Cortex of kidney (tissue), 1 donor: ENCODE measurements at places on chromosomes 7 and 10.

DNA sequence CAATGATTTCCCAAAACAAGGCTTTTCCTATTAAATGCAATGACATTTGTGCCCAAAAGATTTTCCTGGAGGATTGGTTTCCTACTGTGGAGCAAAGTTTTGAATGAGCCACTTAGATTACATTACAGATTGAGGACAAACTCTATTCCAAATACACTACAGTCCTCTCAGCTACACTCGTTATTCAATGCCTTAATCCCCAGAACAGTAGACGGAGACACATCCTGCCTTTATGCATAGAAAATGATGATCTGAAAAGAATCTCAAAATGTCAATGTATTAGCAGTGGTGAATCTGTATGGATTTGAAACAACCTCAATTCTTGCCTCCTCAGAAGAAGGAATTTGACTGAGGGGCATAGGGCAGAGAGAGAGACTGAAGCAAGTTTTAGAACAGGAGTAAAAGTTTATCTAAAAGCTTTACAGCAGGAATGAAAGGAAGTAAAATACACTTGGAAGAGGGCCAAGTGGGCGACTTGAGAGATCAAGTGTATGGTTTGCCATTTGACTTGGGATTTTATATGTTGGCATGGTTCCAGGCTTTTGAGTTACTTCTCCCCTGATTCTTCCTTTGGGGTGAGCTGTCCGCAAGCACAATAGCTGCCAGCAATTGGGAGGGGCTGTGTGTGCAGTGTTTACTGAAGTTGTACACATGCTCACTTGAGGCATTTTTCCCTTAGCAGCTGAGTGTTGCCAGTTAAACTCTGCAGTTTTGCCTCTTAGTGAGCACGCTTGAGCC, 891.9 kb upstream of the MBL2 start:
- no peak for DNase-seq

GRCh38 chr7:76377186-76377918, 18.6 kb upstream of the YWHAG start:
- no peak for DNase-seq

DNA sequence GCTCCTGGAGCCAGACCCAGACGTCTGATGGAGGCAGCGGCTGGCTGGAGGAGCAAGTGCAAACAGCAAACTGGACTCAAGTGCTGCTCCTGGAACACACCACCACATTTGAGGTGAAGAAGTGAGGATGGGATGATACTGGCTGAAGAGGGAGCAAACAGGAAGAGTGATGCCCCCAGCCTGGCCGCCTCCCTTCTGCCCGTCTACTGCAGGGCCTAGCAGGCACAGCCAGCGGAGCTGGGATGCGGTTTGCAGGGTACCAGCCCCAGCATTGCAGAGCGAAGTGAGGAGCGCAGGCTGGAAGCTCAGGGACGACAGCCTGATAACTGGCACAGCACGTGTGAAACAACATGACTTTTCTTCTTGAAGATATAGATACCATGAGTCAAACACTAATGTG, 111.8 kb upstream of the ZNF32 start:
- no peak for DNase-seq

DNA sequence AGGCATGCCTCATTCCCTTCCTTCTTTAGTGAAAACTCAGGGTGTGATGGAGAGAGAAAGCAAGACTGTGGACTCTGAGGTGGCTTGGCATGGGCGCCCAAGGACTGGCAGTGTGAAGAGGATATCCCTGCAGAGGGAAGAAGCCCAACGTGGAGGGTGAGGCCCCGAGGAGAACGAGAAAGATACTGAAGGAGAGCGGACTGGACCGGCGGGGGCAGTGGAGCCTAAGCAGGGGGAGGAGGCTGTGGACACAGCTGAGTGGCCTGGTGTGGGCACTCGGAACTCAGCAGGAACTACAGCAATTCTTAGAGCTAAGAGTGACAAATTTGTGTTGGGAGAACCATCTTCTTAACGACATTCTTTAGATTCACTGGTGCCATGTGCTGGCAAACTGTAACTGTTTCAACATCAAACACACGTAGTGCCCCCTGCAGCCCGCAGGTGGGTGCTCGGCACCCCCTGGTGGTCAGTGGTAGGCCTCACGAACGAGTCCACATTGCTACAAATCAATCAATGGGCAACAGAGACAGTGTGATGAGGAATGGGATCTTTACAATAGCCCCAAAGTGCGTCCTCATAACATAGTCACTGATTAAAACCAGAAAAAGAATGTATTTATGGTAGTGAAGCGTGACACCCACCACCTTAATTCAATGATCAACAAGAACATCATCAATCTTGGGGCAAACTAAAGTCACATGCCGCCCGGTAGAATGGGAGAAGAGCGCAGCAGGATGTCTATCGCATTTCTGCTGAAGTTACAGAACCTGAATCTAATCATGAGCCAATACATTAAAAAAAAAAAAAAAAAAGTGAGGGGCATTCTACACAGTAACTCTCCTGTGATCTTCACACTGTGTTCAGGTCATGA, 2.0 kb upstream of the SFTPA1 start:
- DNase-seq: no peak

GRCh38 chr7:25240340-25240739, 12.1 kb upstream of the NPVF start:
- no peak for DNase-seq

DNA sequence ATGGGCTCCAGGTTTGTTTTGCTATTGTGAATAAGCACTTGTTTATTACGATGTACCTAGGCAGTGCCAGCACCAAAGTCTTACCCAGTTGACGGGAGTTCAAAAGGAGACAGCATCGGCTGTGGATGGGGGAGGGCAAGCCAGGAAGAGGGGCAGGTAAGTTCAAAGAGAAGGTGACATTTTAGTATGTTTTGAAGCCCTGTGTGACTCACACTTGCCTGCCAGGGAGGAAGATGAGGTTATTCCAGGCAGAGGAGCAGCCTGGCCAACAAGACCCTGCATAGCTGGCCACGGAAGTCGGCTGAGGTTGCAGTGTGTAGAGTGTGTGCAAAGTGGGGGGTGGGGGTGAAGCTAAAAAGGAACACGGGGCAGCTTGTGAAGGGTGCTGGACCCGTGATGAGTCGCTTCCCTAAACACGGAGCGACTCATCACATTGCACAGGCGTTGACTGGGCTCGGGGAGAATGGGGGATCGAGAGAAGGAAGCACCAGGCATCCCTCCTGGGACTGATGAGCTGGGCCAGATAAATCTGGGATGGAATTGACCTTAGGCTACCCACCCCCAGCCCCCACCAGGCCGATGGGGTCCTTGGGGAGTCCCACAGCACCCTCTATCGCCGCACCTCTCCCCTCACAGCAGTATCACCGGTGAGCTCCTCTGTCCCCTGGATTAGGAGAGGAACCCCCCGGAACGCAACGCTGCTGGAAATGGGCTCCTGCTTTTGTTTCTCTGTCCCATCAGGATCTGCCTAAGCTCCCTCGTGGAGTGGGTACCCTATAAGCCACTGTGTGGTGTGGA, 97.9 kb upstream of the IKZF1 start:
- no peak for DNase-seq

DNA sequence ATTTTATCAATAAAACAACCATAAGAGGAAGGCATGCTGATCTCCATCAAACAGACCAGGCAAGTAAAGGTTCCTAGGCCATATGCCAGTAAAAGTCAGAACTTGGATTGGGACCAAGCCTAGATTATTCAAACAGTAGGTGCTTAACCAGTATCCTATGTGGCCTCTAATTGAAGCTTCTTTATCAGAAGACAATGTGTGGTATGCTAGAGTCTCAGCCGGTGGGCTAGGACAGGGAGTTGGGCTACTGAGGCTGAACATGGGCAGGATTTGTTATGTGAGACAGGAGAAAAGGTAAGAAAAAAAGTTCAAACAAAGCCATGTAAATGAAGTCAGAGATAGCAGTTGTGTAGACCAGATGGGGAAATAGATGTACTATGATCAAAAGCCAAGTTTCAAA, 413.7 kb upstream of the GHITM start:
- DNase-seq: no peak

DNA sequence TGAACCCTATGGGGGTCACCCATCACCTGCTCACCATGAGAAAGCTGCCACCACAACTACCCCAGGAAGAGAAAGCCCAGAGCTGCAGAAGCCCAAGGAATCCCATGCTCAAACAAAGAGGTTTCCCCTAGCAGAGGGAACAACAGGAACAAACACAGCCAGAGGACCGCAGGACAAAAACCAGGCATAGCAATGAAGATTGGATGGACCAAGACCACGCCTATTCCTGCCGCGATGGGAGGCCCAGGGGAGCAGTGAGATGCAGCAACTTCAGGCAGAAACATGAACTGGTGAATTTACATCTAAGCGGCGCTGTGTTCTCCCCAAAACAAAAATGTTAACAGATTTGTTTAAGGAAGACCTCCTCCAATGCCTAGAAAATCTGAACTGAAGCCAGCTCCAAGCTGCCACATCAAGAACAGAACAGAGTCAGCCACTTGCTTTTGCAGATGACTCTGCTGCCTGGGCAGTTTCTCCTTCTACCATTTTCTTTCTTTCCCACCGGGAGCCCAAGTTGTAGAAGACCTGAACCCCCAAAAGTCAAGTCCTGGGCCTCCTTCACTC, 134.2 kb upstream of the NEBL start:
- DNase-seq: no peak

DNA sequence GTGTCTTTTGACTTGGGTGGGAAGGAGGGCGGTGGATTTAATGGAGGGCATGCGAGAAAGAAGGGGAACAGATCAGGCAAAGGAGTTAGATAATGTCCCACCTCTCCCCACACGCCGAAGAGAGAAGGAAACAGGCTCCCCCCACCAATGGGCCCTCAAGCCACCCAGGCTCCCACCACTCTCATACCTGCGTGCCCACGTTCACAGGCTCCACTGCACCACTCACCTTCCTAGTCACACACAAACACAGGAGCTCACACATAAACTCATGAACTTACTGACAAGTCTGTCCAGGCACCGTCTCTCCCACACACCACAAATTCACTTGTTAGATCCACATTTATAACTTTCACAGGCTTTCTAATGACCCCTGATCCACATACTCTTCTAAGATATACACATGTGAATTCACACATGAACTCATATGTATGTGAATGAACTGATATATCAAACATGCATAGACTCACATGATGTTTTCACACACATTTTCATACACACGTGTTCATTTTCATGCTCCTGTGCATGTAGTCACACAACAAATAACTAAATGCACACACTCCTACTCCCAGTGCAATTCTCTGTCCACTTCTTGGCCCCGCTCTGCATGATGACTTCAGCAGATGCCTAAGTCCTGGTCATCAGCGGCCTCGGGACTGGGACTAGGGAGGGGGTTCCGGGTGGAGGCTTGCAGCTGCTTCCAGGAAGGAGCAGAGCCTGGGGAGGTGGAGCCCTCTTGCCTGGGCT, 1.5 kb downstream of the LZTS2 start:
- no peak for DNase-seq

- DNase-seq: no peak
Observed at GRCh38 chr7:467393-467828, 52.2 kb downstream of the PDGFA start.
